CD4-positive, alpha-beta T cell (primary cell): ENCODE measurements at places on chromosomes 6 and 20. TPM values are rescaled to one million over a fixed set of nuclear protein-coding genes. Genes with fewer than 3 reads are reported as not detected.

- DNase-seq, result no peak
These were observed 13.3 kb upstream of the DNAJC5 start for GRCh38 chr20:63881451-63882226.

DNA sequence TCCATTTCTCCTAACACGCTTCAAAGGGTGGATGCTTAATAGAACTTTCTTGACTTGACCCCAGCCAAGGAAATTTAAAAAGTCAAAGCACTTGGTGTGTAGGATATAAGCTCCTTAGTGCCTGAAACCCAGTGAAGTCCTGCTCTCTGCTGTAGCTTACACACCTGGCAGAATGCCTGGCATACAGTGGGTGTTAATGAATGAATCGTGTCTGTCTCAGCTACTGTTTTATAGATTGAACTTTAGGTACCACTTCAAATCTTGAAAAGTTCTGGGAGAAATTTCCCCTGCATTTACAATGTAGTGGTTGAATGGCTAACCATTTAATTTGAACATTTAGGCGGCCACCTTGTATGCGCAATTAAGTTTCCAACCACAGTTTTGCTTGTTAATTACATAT lies 70.5 kb upstream of the ZNF217 start:
- no peak for DNase-seq

GRCh38 chr6:105791583-105792318 lies 294.4 kb upstream of the PRDM1 start:
- DNase-seq, result no peak

DNA sequence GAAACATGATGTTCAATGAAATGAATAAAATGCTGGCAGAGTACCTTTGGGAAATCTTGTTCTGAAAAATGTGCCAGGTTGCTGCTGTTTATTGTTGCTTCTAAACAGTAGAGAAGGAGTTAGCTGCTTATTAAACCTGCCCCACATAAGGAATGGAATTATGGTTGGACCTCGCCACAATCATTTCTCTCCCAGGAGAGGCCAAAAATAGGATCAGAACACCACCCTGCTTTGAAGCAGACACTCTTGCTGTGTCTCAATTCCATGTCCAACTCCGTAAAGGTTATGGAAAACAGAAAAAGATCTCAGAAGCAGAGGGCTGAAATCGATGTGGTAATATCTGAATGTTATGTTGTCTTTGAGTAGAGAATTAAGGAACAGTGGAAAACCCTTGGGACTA lies 27.9 kb downstream of the AFG1L start:
- no peak for DNase-seq

DNA sequence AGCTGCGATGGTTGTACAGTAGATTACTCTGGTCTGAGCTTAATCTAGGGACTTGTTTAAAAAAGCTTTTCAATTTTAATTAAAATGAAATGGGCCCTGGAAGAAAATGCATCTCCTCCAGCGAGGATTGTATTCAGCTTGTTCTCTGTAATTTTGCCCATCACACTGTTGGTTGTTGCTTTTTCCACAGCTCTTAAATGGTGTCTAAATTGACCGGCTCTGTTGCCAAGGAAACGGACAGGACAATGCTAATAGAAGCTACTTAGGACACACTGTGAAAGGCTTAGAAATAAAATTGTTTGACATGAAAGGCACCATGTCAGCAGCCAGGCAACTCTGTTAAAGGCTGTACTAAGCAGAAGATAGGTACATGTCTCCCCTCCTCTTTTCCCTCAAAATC lies 116.7 kb upstream of the NRSN1 start:
- DNase-seq, result no peak

DNA sequence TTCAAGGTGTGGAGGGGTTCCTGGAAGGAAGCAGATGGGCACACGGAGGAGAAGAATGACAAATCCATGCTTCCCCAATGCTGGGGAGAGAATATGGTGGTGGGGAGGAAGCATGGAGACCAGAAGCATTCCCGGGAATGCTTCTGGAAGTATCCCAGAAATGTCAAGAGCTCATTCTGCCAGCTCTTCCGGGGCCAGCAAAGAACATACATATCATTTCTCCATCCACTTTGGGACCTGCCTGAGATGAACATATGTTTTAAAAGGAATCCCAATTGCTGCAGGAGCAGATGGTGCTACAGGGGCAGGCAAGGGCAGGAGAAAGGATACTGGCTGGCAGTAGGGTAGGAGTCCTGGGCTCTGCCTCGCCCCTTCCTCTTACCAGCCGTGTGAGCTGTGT lies 37.9 kb upstream of the CCDC167 start:
- no peak for DNase-seq

- DNase-seq, result no peak
These were observed 38.2 kb upstream of the IER3 start for GRCh38 chr6:30782425-30783014.

- DNase-seq, result no peak
These were observed 449.4 kb downstream of the PTPRT start for GRCh38 chr20:42740226-42740870.

DNA sequence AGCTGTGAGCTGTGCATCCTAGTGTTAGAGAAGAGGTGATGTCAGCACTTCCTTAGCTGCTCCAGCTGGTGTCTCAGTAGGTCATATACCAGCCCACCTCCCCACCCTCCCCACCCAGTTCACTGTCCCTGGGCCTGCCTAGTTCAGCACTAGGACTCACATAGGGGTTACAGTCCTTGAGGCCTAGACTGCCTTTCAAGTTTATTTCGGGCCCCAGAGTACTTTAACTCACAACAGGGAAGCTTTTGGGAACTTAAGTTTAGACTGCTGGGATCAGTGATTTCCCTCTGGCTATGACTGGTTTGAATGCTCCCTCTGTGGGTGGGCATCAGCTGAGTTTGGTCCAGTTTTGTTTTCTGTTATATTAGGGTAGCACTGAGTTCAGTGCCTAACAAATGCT lies 139.2 kb upstream of the MMS22L start:
- no peak for DNase-seq

DNA sequence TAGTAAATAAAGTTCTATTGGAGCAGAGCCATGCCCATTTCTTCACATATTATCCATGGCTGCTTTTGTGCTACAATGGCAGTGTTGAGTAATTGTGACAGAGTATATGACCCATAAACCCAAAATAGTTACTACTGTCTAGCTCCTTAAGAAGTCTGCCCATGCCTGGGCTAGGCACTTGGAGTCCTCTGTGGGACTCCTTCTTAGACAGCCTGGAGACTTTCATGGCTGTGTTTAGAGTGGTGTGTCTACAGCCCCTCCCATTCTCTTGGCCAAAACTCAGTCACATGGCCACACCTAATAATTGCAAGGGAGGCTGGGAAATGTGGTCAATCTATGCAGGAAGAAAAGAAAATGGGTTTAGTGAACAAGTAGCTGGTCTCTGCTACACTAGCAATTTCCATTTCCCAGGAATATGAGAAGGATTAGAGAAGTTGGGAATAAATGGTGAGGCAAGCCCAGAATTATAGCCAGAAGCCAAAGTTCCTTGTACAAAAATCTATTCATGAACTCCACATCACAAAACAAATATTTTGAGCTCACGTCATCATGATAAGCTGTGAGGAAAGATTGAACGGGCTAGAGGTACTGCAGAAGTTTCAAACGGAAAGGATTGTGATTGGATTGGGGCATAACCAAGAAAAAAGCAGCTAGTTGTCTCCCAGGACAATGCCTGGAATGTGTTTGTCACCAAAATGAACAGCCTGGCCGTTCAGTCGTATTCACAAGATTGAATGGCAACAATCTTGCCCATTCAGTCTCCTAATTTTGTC lies 251.8 kb upstream of the PLN start:
- no peak for DNase-seq

- DNase-seq, result no peak
These were observed 581.5 kb downstream of the MMUT start for GRCh38 chr6:48881551-48881950.

DNA sequence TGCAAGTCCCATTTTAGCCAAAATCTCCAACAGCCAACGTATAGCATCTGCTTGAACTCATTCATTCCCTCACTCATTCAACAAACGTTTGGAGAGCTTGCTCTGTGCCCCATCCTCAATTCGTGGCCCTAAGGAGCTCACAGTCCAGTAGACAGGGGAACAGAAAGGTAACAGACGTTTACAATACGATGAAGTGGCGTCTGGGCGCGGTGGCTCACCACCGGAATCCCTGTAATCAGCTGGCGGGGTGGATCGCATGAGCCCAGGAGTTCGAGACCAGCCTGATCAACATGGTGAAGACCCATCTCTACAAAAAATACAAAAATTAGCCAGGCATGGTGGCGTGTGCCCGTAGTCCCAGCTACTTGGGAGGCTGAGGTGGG lies 790 bp upstream of the E2F1 start:
- DNase-seq, result no peak

DNA sequence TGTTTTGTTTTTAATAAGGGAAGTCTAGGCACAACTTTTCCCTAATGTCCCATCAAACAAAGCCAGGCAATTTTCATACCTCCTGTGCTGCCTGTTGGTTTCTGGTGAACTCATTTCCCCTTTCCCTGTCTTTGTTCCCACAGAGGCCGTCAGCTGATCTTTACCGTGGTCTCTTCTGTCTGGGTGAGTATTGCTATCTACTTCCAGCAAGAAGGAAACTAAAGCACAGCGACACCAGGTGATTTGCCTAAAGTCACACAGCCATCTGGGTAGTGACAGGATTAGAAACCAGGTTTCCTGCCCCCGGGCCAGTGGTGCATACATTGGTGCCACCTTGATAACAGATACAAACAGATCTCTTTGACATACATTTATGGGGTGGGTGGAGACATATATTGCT lies 59.6 kb downstream of the RAB44 start:
- DNase-seq, result no peak

DNA sequence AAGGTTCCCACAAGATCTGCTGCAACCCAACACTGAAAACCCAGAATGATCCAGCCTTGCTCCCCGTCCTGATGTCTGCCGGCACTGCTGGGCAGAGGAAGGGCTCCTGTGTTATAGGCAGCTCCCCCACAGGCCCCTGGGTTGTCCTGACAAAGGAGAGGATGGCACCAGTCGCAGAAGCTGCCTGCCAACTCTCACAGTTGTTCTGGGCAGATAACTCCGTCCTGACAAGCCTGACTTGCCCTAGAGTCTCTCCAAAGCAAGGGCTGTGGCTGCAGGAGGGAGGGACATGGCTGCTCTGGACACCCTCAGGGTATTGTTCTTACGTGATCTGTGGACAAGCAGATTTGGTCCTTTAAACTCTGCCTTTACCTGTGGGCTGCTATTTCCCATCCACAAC lies 243.8 kb downstream of the CDH26 start:
- DNase-seq, result no peak

DNA sequence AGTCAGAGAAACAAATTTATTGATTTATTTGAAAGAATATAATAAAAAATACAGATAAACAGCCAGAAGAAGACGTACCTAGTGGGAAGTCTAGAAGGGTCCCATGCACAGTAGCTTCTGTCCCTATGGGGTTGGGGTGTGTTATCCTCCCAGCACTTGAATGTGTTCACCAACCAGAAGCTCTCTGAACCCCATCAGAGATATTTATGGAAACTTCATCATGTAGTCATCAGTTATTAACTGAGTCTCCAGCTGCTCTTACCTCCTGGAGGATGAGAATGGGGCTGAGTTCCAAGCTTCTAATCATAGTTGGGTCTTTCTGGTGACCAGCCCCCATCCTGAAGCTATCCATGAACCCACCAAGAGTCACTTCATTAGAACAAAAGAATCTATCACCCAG lies 15.4 kb upstream of the USP45 start:
- DNase-seq, result no peak

GRCh38 chr6:18352842-18353241 lies 34.3 kb upstream of the RNF144B start:
- no peak for DNase-seq

DNA sequence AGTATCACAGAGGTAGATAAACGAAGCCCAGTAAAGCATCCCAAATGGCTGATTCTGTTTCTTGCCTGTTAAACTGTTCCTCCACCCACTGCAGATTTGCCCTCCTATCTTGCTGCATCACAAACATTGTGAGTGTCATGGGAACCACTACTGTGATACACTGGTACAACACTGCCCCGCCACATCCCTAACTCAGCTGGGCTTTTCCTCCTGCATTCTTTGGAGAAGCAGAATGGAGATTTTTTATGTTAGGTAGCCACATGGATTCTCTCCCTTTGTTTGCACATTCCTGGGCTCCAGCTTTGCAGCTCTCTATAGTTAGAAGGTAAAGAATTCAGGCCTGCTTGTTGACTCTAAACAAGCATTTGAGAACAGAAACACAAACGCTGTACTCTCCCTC lies 234.1 kb downstream of the TMEM242 start:
- no peak for DNase-seq

DNA sequence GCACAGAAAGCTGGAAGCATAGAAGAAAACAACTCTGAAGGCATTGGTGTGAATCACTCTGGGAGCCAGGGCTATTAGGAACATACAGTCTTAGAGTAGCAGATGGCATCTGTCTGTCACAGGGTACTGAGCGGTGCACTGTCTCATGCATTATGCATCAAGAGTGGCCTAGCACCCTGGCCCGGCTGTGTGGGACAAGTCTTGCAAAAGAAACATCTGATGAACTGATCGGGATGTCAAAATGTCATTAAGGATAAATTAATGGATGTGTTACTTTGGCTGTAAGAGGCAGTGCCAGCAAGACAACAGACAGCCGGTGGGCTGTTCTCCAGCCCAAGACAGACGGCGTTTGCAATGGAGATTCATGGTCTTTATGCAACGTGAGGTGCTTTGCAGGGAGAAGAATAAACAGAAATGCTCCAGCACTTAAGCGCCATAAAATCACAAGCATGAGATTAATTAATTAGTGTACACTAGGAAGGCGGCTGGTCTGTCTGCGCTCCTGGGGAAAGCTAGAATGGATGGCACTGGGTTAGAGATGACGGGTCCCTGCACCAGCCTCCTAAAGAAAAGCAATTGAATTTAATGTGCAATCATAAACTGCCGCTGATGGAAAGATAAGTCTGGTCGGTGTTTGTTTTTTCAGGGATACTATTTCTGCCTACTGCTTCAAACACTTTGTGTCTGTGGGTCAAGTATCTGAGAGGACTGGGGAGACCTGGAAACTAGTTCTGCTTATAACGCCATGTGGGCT lies 600.6 kb upstream of the CHD6 start:
- no peak for DNase-seq

DNA sequence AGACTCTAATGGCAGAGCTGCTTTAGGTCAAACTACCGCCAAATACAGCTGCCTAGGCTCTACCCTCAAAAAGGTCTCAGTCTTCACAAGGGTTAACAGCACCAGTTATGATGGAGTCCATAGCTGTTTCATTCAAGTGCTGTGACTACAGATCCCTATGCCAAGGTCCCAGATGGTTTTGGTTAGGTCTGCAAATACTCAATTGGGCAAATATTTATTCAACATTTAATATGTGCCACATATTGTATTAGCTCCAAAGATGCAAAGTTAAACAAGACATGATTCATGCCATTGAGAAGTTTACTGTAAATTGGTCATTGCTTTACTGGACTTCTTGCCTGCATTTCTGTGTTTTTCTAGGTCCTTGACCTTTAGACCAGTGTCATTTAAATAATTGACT lies 55.8 kb upstream of the TFAP2D start:
- no peak for DNase-seq

The TAGAP gene
- total RNA-seq, result 245 TPM

The DDX27 gene
- 126 TPM for total RNA-seq

The BCAS4 gene
- total RNA-seq, result 19.0 TPM

The MYLIP gene
- total RNA-seq, result 324 TPM

The BPIFA1 gene
- total RNA-seq, result not detected

The GPR6 gene
- total RNA-seq, result not detected

The ARID1B gene
- 125 TPM for total RNA-seq

The PBX2 gene
- total RNA-seq, result 62.0 TPM

The TOX2 gene
- 3.9 TPM for total RNA-seq

The HLA-DRA gene
- 51.0 TPM for total RNA-seq

The MAP3K5 gene
- 14.1 TPM for total RNA-seq

The CCM2L gene
- total RNA-seq, result not detected

The HNF4A gene
- not detected for total RNA-seq
